Progenitor cell of endocrine pancreas (in vitro differentiated cells): ENCODE measurements at places on chromosomes 16 and 17. TPM values are rescaled to one million over a fixed set of nuclear protein-coding genes. Genes with fewer than 3 reads are reported as not detected.

The CLEC19A gene
- not detected in 2 replicates for total RNA-seq

DNA sequence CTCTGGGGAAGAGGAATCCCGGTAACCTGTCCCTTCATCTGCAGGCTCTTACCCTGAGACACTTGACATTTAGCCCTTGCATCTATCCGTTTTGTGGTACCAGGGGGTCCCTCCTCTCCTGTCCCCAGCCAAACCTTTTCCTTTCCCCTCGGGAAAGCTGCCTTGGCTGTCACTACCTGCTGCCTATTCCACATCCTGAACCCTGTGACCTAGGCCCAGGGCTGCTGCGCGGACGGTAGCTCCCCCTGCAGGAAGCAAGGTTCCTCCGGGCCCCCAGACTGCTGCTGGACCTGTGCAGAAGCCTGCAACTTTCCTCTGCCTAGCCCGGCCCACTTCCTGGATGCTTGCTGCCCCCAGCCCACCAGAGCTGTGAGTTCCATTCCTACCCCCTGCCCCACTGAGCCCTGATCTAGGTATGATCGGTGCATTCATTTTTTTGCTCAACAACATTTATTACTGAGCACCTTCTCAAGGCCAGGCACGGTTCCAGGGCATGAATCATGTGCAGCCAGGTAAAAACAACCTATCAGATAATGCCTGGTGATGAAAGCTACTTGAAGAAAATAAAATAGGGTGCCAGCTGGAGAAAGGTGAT, 10.5 kb upstream of the ALDOA start:
- no peaks in the 10 kb centered on the region for H3K27me3 ChIP-seq
- no peak for DNase-seq
- peaks cover 6% of the 10 kb centered on the region for H3K4me1 ChIP-seq
- peak overlapping the region; percentile 64 for H3K4me3 ChIP-seq
- H3K27ac ChIP-seq: peak overlapping the region; percentile 13
- peaks cover 2% of the 10 kb centered on the region for H3K36me3 ChIP-seq

The CHP2 gene
- not detected in 2 replicates for total RNA-seq

The BICDL2 gene
- total RNA-seq: 10.4 and 11.7 TPM in 2 replicates

GRCh38 chr17:82241183-82241925, 12.5 kb downstream of the SLC16A3 start:
- peaks cover 20% of the 10 kb centered on the region for H3K36me3 ChIP-seq
- H3K27ac ChIP-seq: no peak overlapping the region
- H3K4me1 ChIP-seq: peaks cover 3% of the 10 kb centered on the region
- DNase-seq: no peak
- H3K4me3 ChIP-seq: no peak overlapping the region
- H3K27me3 ChIP-seq: no peaks in the 10 kb centered on the region

The SCARF1 gene
- 0.43 and 0.69 TPM in 2 replicates for total RNA-seq

GRCh38 chr17:77304746-77305473, 164.1 kb downstream of the SEC14L1 start:
- peaks cover 16% of the 10 kb centered on the region for H3K4me1 ChIP-seq
- no peak overlapping the region for H3K27ac ChIP-seq
- no peak overlapping the region for H3K4me3 ChIP-seq
- no peaks in the 10 kb centered on the region for H3K36me3 ChIP-seq
- DNase-seq: no peak

GRCh38 chr16:700684-701584, 4.7 kb downstream of the FBXL16 start:
- peaks cover 62% of the 10 kb centered on the region for H3K27me3 ChIP-seq
- H3K36me3 ChIP-seq: no peaks in the 10 kb centered on the region
- H3K4me1 ChIP-seq: no peaks in the 10 kb centered on the region
- H3K27ac ChIP-seq: no peak overlapping the region

The USP32 gene
- 42.7 and 42.8 TPM in 2 replicates for total RNA-seq

The PRSS33 gene
- 0.27 and 0.31 TPM in 2 replicates for total RNA-seq

DNA sequence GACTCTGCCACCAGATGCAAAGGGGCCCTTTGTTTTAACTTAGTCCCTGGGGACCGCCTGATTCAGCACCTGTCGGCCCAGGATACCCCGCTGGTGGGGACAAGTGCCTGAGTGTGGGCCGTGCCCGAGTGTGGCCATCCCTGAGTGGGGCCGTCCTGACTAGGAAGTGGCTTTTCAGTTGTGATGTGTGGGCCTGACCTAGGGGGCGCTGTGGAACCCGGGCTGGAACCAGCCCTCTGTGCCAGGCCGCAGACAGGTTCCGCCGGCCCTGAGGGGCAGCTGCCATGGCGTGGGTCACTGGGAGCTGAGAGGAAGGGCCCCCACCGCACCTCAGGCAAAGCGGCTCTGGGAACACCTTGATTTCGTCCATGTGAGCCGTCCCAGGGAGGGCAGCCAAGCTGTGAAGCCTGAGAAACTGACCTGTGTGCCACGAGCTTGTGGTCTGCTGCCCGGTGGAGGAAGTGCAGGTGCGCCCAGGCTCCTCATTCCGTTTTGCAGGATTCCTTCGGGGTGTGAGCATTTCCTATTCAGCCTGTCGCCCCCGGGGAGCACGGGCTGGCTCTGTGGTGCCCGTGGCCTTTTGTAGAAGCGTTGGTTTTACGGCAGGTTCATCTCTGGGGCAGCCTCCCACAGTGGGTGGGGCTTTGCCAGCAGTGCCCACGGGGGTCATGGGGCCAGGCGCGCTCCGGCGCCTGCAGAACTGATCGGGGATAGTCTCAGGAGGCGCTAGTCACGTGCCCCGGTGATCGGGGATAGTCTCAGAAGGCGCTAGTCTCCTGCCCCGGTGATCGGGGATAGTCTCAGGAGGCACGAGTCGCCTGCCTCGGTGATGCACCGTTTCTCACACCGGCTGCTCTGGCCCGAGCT, 5.3 kb downstream of the RPL13 start:
- peaks cover 26% of the 10 kb centered on the region for H3K36me3 ChIP-seq
- H3K27me3 ChIP-seq: peaks cover 17% of the 10 kb centered on the region
- H3K27ac ChIP-seq: peak overlapping the region; percentile 33
- peak; percentile 39 for DNase-seq

GRCh38 chr17:56489980-56490379, 103.5 kb upstream of the NOG start:
- H3K36me3 ChIP-seq: no peaks in the 10 kb centered on the region
- H3K27me3 ChIP-seq: peaks cover 9% of the 10 kb centered on the region
- H3K27ac ChIP-seq: no peak overlapping the region
- DNase-seq: no peak

The ZKSCAN2 gene
- 17.3 and 17.9 TPM in 2 replicates for total RNA-seq

- H3K4me3 ChIP-seq: no peak overlapping the region
- H3K27me3 ChIP-seq: peaks cover 19% of the 10 kb centered on the region
- no peak overlapping the region for H3K27ac ChIP-seq
- H3K4me1 ChIP-seq: no peaks in the 10 kb centered on the region
These were observed 60.6 kb downstream of the TNFRSF13B start for GRCh38 chr17:16911141-16911937.

The SMIM36 gene
- total RNA-seq: not detected in 2 replicates

The SLC5A11 gene
- total RNA-seq: 0.38 TPM in 1 of 2 replicates, not detected in the other

The CD19 gene
- total RNA-seq: not detected in 2 replicates
